Pancreas (tissue), 10 donors: ENCODE measurements at places on chromosomes 11 and 22. TPM values are rescaled to one million over a fixed set of nuclear protein-coding genes. Genes with fewer than 3 reads are reported as not detected.

GRCh38 chr11:105699203-105699602 is 89.3 kb downstream of the GRIA4 start:
- DNase-seq, result no peak

DNA sequence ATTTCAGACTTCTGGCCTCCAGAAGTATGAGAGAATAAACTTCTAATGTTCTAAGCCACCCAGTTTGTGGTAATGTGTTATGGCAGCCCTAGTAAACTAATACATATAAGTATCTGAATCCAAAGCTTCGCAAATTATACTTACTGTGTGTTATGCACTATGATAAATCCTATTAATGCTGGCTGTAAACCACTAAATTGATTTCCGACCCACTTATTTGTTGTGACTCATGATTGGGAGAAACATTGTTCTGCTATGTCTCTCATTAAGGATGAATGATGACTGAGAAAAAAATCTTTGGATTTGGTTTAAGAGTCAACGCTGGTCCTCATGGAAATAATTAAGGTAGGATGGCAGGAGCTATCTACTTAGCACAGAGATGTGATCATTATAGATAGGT is 62.0 kb downstream of the FZD4 start:
- no peak for DNase-seq

SNRPD3 gene
- polyA plus RNA-seq, result 58.1 TPM

DNA sequence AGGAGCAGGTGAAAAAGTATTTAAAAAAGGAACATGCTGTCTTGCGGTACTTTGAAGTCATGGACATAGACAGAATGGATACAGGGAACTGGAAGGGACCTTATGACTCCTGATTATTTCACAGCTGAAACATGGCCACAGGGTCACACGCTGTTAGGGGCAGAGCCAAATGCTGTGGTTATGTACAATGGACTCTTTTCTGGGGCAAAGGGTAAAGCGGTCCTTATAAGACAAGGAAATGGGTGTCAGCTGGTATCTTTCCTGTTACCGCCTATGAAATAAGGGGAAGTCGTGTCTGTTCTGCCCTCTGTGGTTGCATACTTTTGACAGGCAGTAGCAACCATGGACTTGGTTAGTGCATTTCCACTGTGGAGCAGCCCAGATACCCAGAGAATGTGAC is 12.8 kb upstream of the ST14 start:
- DNase-seq, result peak; percentile 67

DNA sequence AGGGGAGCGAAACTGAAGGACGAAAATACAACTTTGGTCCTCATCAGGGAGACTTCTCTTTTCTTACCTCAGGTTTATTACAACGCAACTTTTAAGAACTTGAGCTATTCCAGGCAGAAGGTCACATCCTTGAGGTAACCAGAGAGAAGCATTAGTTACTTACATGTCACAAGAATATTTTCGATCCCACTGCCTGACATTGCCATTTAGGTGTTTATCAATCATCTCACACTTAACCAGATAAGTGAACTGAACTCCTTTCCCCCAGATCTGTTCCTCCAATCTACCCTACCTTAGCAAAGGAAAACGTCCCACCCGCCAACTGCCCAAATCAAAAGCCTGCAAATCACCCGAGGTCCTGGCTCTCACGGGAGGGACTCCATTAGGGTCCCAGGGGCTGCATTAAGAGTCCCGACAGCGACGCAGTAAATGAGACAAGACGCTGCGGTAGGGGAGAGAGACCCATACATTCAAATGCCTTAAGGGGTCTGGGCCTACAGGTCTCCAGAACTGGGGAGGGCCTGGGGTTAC is 734 bp downstream of the ZNF280B start:
- no peak for DNase-seq

GRCh38 chr11:114401311-114401710 is 845 bp downstream of the RBM7 start:
- no peak for DNase-seq

DNA sequence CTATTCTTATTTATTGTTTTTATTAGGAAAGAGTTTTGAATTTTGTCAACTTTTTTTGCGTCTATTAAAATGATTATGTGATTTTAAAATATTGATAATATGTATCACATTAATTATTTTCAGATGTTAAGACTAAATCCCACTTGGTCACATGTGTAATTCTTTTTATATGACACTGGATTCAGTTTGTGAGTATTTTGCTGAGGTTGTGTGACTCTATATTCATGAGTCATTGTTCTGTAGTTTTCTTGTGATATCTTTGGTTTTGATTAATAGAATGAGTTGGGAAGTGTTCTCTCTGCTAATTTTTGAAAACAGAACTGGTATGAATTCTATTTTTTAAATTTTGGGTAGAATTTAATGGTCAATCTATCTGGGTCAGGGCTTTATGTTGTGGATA is 317.9 kb downstream of the ETS1 start:
- DNase-seq, result no peak

GRCh38 chr11:46307785-46308341 is 30.4 kb downstream of the CREB3L1 start:
- DNase-seq, result no peak

DNA sequence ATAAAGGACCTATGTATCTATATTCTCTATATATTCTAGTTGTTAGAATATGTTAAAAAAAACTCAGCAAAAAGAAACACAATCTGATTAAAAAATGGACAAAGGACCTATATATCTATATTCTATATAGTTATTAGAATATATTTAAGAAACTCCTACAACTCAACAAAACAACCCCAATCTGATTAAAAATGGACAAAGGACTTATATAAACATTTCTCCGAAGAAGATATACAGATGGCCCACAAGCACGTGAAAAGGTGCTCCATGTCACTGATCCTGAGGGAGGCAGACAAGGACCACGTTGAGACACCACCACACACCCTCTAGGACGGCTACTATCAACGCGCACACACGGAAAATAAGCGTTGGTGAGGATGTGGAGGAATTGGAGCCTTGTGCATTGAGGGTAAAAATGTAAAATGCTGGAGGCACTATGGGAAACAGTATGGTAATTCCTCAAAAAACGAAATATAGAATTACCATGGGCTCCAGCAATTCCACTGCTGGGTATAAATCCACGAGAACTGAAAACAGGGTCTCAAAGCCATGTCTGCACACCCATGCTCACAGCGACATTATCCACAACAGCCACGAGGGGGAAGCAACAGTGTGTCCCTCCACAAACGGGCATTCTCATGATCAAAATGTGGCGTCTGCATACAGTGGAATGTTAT is 22.7 kb downstream of the YPEL1 start:
- no peak for DNase-seq
